ENCODE measurements at places on chromosomes 1 and 21.

- no peak for DNase-seq
These were observed 550.6 kb downstream of the PTBP2 start for GRCh38 chr1:97271916-97272788.

- no peak for DNase-seq
These were observed 25.7 kb downstream of the MIA3 start for GRCh38 chr1:222643606-222643937.

- no peak for DNase-seq
These were observed 7.2 kb upstream of the IGSF3 start for GRCh38 chr1:116674751-116675150.

DNA sequence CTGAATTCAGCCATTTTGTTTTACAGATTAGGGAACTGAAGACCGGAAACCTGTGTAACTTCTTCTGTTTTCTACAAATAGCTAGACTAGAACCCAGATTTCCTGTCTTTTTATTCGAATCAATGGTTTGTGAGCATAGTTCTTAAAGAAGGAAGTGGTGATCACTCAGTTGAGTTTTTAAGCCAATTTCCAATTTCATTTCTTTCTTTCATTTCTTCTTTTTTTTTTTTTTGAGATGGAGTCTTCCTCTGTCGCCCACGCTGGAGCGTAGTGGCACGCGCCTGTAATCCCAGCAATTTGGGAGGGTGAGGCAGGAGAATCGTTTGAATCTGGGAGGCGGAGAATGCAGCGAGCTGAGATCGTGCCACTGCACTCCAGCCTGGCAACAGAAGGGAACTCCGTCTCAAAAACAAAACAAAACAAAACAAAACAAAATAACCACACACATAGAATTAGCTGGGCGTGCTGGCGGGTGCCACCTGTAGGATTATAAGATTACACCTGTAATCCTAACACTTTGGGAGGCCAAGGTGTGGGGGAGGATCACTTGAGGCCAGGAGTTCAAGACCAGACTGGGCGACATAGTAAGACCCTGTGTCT, 3.0 kb upstream of the MDM4 start:
- DNase-seq = no peak

DNA sequence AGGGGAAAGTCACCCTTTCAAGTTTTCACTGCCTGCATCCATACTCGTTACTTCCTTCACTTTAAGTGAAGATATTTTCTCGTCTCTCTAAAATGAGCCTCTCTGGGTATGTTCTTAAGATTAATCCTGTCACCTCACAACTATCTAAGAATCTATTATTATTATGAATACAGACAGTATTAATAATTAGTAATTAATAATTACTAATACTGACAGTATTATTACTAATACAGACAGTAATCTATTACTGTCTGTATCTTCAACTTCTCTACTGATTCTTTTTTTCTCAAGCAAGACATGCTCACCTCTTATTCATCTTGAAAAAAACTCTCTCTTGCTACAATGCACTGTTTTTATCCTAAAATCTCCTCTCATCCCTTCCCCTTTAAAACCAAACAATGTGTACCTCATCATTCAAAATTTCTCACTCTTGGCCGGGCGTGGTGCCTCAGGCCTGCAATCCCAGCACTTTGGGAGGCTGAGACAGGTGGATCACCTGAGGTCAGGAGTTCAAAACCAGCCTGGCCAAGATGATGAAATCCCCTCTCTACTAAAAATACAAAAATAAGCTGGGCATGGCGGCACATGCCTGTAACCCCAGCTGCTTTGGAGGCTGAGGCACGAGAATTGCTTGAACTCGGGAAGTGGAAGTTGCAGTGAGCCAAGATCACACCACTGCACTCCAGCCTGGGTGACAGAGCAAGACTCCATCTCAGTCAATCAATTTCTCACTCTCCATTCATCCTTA, 7.8 kb downstream of the NRDC start:
- no peak for DNase-seq

- no peak for DNase-seq
These were observed 140.6 kb downstream of the RUNX1 start for GRCh38 chr21:34908419-34909055.

- no peak for DNase-seq
These were observed 162.1 kb downstream of the PATJ start for GRCh38 chr1:61904354-61904753.

DNA sequence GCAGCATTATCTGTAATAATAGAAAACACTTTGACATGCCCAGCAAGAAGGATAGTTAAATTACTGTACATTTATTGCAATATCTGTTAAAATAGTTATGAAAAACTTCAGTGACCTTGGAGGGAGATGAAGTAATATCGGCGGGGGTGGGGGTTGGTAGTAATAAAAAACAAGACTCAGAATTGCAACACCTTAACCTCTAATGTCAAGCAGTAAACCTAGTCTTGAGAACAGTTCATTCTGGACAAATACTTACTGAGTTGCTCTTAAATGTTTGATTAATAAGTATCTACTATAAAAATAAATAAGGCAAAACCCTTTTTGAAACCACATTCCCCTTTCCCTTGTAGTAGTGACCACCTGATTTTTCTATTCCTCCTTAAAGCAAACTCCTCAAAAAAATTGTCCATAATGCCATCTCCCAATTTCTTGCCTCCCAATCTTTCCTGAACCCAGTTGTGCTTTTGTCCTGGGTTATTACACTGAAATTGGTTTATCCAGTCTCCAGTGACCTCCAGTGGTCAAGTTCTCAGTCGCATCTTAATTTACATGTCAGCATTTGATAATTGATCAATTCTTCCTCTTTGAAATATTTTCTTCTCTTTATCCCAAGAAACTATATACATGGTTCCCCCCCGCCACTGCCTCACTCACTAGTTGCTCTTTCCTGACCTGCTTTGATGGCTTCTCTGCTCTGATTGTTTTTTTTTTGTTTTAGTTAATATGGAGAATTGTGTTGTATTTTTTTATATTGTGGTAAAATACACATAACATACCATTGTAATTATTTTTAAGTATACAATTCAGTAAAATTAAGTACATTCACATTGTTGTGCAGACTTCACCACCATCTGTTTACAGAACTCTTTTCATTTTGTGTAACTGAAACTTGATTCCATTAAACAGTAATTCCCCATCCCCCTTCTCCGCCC, 36.8 kb downstream of the RAP1A start:
- DNase-seq = no peak

DNA sequence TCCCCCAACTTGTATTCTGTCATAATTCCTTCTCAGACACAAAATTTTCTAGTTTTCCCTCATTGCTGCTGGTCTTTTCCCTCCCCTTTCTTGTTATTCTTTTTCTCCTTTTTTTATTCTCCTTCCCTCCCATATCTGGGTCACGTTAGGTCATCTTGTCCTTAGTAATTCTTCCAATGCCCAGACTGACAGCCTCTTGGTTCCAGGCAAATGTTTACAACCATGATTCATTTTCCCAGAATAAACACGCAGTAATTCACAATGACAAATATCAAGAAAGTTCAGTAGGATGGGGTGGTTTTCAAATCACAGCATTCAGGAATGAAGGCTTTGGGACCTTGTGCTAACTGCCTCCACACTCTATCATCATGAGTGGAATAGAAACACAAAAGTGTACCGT, 25.2 kb downstream of the NHLH2 start:
- no peak for DNase-seq

DNA sequence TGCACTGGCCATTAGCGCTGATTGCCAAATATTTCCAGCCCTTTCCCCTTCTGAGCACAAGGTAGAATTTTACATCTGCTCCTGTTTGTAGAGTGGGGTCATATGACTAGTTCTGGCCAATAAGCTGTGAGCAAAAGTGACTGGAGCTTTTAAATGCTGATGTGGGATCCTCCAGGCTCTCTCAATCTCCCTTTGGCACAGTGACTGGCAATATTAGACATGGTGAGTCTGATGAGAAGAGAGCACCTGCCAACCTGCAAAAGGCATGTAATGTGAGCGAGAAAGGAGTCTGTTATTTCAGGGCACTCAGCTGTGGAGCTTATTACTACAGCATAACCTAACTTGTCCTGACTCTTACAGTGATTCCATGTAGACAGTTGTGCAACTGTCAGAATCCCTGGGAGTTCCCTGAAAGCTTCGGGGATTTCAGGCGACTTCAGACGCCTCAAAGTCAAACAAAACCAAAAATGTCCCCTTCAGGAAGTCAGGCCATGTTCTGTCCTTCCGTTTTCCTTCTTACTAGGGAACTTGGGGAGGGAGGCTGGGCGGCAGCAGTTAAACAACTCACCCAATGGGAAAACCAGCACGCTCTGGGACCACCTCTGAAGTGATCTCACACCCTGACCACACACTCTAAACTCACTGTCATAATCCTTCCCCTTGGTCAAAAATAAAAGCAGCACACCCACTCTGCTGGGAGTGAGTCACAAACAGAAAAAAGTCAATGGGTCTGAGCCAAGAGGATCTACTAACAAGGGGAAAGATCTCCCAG, 3.6 kb upstream of the RASSF5 start:
- no peak for DNase-seq

GRCh38 chr1:111483166-111483565, 9.4 kb downstream of the C1orf162 start:
- no peak for DNase-seq

GRCh38 chr1:61284248-61284854, 202.0 kb downstream of the NFIA start:
- no peak for DNase-seq

GRCh38 chr21:43686811-43687565, 27.6 kb downstream of the RRP1B start:
- DNase-seq = no peak

DNA sequence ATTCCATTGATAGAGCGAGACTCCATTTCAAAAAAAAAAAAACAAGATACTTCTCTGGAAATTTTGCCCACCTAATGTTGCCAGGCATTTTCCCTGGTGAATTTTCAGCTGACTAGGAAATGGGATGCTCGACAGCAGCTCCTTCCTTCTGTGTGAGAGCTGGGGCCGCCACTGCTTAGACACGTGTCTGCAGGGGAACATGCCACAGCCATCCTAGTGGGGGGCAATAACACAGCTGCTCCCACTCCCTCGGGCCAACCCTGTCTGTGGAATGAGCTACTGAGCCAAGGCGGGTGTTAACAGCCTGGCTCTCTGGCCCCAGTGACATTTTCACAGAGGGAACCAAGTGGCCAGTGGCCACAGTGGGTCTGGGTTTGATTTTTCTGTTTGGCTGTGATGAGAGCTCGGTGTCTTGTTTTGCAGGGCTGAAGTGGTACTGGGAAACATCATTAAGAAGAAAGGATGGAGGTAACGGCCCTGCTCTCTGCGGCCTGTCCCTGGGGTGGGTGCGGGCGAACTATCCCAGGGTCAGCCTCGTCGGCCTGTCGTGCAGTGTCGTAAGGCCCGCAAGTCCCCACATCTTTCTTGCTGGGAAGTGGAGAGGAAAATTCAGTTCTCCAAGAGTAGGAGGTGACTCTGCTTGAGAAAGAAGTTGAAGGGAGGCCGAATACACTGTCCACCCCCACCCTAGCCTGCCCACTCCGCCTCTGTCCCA, 39.2 kb downstream of the KCNAB2 start:
- DNase-seq = no peak

DNA sequence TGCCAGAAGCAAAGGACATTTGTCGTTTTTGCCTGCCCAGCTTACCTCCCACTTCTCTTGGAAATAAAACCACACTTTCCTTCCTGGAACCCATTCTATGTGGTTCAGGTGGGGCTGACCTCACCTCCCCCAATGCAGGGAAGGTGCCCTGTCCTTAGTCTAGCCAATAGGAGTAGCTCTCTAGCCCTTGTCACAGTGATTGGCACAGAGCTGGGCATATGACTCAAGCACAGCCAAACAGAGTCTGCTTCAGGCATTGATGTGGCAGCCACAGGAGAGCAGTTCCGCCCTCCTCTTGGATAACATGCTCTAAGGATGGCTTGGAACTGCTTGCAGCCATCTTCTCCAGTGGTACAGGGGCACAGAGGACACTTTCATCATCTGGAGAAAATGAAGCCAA, 134.0 kb downstream of the LRIG2 start:
- no peak for DNase-seq

- DNase-seq = no peak
These were observed 191.5 kb downstream of the SIPA1L2 start for GRCh38 chr1:232438476-232438875.
